ENCODE measurements at places on chromosomes 13 and 19. TPM values are rescaled to one million over a fixed set of nuclear protein-coding genes. Genes with fewer than 3 reads are reported as not detected.
A peak's percentile ranks its signal among the peaks of the same experiment; 100 is the strongest.

- no peak for DNase-seq
Observed at GRCh38 chr13:101565317-101565716, 112.8 kb downstream of the ITGBL1 start.

- DNase-seq: no peak
Observed at GRCh38 chr13:76499891-76500290, 386.3 kb downstream of the KCTD12 start.

DNA sequence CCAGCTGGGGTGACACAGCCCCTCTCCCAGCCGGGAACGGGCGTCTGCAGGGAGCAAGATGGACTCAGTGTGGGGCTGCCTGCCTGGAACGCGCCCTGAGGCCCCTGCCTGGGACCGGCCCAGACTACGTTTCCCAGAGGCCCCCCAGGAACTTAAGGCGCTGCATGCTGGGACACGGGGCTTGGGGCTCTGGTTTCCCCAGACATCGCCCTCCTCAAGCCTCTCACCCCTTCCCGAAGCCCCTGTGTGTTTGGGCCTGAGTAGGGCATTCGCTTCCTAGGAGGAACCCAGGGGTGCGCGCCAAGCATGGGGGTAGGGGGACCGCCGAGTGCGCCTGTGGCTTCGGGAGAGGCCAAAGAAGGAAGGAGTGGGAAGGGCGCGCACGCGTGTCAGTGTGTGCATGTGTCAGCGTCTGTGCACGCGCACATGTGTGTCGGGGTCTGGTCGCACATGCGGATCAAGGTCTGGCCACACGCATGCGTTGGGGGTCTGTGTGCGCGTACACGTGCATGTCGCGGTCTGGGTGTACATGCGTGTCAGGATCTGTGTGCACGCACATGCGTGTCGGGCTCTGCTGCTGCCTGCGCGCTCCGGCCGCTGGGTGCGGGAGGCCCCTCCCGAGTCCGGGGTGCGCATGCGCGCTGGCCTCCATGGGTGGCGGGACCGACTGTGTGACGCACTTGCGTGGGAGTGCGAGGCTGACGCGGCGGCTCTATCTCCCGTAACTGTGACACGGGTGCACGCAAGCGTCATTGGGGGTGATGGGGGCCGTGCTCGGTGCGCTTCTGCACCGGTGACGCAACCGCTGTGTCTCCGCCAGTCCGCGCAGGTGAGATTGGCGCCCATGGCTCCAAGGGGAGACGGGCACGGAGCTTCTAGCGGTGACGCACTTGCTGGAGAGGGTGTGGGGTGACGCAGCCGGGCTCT is 16.2 kb downstream of the ZNF331 start:
- peak; percentile 74 for DNase-seq

DNA sequence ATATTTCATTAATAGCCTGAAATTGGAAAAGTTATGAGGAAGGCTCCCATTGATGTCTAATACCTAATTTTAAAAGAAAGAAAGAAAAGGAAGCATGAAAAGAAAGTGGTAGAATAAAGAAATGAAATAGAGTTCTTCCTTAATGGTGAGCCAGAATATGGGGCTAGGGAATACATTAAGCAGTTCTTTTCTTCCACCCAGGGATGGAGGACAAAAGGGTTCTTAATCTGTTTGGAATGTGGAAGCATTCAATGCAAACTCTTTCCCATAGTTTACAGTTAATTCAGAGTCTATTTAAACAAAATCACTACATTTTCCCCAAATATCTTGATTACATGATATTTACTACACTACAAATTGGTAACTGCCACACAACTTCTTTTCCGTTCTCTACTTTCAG is 18.4 kb upstream of the ZMYM2 start:
- DNase-seq: no peak

DNA sequence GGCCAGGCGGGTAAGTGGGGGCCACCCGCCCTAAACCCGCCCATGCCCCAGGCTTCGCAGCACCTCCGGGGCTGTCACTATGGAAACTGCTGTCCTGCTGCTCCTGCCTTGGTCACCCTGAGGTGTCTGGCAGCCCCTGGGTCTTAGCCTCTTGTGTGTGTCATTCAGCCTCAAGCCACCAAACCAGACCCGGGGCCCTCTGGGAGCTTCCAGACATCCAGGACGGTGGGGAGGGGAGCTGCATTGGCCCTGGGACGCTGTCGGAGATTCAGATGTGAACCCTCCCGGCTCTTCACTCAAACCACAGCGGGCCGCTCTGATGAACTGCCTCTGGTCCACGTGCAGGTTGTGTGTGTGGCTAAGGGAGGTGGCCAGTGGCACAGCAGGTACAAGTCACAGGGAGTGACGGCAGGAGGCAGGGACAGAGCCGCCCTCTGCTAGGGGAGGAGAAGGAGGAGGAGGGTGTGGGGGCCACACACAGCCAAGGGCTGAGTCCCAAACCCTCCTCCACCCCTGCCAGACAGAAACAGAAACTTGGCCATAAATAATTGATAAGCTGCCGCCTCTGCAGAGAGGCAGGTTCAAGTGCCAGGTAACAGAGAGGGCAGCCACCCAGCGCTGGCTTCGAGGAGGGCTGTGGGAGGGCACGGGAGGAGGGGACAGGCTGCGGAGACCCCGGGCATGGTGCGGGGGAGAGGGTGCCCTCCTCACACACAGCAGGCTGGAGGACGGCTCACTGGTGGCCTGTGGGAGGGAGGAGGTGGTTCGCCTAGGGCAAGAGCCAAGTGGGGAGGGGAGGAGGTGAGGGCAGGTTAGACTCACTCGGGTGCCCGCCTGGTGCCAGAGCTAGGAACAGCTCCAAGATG is 8.0 kb downstream of the NANOS3 start:
- no peak for DNase-seq

- DNase-seq: peak; percentile 69
Observed at GRCh38 chr13:76885203-76886004, 801 bp downstream of the KCTD12 start.

DNA sequence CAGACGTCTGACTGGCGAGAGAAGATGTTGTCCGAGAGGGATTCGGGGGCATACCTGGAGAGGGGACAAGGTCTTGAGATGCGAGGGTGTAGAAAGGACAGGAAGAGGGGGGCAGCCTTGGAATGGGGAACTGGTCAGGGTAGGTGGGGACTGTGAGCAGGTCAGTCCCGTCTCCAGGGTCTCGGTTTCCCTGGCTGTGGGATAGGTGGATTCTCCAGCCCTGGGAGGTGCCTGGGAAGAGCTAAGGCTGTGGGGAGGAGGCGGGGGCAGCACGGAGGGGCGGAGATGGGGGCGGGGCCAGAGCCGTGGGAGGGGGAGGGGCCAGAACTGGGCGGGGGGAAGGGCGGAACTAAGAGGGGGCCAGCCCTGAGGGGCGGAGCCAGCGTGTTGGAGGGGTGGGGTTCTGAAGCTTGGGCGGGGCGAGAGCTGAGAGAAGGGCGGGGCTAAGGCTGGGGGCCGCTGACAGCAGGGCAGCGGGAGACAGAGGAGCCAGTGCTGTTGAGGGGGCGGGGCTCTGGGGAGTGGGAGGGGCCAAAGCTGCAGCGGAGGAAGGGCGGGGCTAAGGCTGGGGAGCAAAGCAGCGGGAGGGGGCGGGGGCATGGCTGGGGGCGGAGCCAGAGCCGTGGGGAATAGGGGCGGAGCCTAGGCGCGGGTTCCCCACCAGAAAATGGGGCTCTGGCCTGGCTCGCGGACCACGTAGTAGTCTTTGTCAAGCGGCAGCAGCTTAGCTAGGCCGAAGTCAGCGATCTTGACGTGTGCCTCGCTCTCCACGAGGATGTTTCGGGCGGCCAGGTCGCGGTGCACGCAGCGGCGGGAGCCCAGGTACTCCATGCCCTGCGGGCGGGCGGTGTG is 9.5 kb upstream of the INSL3 start:
- peak; percentile 95 for DNase-seq

DNA sequence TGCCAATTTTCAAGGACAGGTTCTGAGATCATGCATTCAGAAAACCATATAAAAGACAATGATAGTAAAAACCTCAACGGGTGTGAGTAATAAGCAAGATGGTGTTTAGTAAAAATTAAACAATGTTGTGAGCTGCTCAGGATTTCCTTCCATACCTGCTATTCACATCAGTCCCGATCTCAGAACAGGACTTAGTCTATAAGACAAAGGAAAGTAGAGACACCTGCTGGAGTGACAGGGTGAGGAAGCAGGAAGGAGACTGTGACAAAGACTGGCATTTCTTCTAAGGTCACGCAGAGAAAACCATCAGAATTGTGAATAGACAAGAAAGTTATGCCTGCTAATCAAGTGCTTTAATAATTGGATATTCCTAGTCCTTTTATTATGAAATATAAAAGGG is 648.0 kb downstream of the DACH1 start:
- no peak for DNase-seq

DNA sequence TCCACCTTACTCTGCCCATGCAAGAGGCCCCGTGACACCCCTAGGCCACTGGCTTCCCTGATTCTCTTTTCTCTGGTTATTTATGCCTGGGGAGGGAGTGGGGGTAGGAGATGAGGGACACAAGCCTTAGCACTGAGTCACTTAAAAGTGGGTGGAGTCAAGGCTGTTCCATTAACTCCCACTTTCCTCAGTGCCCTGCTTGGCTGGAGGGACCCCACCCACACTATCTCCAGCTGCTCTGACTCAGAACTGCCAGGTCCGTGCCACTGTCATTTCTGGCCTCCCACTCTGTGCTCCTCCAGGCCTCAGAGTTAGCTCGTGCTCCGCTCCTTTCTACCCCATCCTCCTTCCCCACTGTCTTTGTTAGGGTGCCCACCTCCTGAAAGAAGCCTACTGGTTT is 113.4 kb upstream of the UQCRFS1 start:
- DNase-seq: no peak

GRCh38 chr13:79423801-79424642 is 18.0 kb upstream of the RBM26 start:
- DNase-seq: no peak

GRCh38 chr19:13633109-13633508 is 126.8 kb upstream of the CACNA1A start:
- peak; percentile 99 for DNase-seq

- peak; percentile 54 for DNase-seq
Observed at GRCh38 chr19:40717880-40718773, 1.2 kb downstream of the ITPKC start.

GRCh38 chr19:48623556-48624066 is 4.3 kb downstream of the SPHK2 start:
- DNase-seq: no peak

GRCh38 chr13:40377783-40378182 is 288.7 kb downstream of the FOXO1 start:
- DNase-seq: no peak

- no peak for DNase-seq
Observed at GRCh38 chr19:46387713-46388130, 25.6 kb downstream of the CCDC8 start.

DNA sequence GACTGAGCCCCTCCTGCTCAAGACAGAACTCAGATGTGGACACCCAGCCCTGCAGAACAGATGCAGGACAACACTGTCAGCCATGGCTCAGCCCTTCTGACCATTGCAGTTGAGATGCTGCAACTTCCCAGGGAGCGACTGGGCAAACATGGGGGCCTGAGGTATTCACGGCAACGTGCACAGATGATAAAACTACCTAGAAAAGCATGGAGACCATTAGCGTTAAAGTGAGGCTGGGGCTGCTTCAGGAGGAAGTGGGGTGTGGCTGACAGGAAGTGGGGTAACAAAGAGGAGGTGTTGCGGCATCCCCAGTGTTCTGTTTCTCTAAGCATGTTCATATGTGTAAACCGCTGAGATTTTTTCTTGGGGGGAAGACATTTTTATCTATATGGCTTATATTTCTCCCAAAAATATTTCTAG is 1.3 kb upstream of the SIGLEC9 start:
- DNase-seq: no peak

- DNase-seq: no peak
Observed at GRCh38 chr19:32352241-32352630, 6.8 kb downstream of the ZNF507 start.

DNA sequence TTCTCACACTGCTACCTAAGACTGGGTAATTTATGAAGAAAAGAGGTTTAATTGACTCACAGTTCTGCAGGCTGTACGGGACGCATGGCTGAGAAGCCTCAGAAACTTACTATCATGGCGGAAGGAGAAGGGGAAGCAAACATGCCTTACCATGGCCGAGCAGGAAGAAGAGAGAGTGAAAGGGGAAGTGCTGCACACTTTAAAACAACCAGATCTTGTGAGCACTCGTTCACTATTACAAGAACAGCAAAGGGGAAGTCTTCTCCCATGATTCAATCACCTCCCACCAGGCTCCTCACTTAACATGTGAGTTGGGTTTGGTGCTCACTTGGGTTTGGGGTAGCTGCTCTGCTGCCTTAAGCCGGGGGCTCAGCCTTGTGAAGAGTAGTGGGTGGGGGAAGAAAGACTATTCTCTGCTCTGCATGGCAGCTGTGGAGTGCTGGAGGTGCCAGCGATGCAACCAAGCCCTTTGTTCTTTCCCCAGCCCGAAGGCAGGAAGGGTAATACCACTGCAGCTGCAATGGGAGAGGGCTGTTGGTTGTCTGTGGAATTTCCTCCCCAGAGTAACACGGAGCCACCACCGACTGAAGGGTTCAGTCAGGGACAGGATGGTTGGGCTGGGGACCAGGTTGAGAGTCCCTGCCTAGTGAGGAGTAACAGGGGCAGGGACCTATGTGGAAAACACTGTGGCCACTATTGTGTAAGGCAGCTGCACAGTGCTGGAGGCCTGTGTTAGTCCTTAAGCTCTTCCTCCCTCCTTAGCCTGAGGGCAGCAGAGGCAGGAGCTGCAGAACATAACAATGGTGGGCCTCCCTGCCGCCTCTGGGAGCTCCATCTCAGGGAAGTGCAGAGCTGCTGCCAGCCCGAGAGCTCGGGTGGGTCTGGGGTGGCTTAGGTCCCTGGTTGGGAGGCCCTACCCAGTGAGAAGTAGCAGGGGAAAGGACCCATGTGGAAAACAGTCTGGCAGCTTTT is 1262.5 kb downstream of the EFNB2 start:
- DNase-seq: no peak

GRCh38 chr19:45677351-45678230 is 9.6 kb downstream of the GIPR start:
- DNase-seq: peak; percentile 38

DNA sequence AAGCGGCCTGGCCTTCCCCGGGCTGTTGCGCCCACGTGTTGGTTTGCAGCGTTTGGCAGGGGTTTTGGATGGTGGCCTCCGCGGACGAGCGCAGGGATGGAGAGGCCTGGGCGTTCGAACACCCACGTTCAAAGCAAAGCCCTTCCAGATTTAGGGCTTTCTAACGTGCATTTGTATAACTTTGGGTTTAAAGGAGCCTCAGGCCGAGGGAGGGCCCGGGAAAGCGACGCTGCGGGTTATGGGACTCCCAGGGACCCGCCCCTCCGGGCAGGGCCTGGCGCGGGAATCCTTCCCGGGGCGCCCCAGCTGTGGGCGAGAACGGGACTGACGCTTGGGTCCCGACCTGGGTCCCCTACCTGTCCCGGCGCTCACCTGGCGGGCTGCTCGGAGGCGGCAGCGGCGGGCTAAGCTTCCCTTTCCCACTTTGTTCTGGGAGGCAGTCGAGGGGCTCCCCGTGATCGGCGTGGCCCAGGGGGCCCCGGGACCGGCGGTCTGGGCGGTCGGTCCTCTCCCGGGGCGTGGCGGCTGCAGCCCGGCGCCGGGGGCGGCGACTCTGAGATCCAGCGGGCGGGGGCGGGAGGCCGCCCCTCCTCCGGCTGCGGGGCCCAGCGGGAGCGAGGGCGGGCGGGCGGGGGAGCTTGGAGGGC is at the start of gene FBXO17:
Gene FBXO17, minus strand, starts transcription at position 529 of the 647 bp plus-strand sequence. CDS start 25,423 bp downstream, outside the sequence.
- DNase-seq: peak; percentile 89

- no peak for DNase-seq
Observed at GRCh38 chr19:16876904-16877361, 11.9 kb upstream of the F2RL3 start.

Gene SIGLEC11
- not detected for total RNA-seq

Gene TTYH1
- not detected for total RNA-seq

Gene RXFP2
- total RNA-seq: not detected

Gene ZNF98
- not detected for total RNA-seq

Gene ACP5
- 11.8 TPM for total RNA-seq

Gene HSH2D
- not detected for total RNA-seq

Gene CGB8
- total RNA-seq: not detected

Gene C13orf46
- total RNA-seq: not detected

Gene ANGPTL8
- total RNA-seq: not detected

Gene C19orf85
- not detected for total RNA-seq

Data from Caki2 (cell line).